ENCODE measurements at places on chromosomes 6 and 20.

- peak; percentile 42 for DNase-seq
Measured at GRCh38 chr6:74715355-74716085, 490.3 kb downstream of the COL12A1 start.

DNA sequence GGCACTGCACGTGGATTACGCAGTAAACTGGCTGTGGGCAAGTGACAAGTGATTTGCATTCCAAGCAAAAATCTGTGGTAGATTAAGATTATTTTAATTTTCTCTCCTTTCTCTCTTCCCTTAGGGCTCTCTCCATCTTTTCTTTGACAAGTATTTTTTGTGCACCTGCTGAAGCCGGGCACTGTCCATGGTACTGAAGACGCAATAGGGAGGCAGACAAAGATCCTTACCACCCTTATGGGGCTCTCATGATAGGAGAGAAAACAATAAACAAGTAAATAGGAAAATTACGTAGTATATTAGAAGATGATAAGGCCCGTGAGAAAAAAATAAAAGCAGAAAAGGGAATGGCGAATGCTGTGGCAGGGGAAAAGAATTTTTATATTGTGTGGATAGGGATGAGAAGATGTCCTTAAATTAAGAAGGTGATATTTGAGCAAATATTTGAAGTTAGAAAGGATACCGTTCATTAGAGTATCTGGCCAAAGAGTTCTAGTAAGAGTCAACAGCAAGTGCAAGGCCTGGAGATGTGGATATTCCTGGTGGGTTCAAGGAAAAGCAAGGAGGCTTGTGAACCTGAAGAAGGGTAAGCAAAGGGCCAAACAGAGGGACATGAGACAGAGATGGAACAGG lies 146.0 kb downstream of the LAMP5 start:
- DNase-seq = no peak

- no peak for DNase-seq
Measured at GRCh38 chr20:12113468-12114371, 196.0 kb downstream of the BTBD3 start.

DNA sequence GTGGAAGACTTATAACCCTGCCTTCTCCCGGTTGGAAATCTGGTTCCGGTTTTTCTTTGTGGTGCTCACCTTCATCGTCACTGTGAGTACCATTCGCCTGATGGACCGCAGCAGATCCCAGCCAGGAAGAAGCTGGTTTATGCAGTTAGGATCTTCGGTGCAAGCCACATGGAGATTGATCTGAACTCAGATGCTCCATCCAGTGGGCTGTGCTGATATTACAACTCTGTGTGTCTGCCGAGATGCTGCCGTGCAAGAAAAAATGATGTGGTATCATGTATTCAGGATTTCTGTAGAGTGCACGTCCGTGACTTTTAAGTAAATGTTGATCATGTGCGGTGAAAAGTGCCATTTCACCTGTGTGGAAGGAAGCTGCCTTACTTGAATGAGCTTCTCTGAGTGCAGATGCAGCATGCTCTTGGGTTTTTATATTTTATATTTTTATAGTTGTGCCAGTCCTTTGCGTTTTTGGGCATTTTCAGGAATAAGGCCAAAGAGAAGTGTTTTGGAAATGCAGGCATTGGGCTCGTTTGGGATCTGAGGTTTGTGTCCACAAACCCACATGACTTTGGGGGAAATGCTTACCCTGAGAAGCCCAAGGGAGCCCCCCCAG lies 39.2 kb downstream of the DYNLT1 start:
- peak; percentile 41 for DNase-seq

- no peak for DNase-seq
Measured at GRCh38 chr6:128597004-128597403, 76.6 kb upstream of the PTPRK start.

DNA sequence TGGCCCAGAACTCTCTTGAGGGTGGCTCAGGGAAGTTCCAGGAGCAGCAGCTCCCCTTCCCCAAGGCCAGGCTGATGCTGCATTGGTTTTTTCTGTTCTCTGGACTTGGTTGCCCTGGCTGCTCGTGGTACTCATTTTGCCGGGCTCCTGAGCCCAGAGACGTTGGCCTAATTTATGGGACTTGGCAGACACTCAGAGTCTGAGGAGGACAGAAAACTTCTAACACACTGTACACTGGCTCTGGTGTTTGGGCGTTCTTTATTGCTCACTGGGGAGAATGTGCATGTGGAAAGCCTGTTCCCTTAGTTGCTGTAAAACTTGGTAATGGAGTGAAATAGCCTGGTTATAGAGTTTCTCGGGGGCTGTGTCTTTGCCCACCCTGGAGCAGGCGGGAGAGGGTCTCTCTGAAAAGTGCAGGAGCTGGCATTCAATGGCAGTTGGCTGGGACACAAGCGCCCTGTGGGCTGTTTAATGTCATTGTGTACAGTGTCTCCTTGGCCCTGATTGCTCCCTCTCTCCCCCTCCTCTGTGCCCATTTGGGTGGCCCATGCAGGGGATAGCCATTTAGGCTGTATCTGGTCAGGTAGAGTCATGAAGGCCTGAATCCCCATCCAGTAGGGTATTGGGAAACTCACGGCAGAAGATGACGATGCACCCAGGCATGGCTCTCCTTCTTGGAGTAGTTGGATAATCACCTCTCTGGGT lies 109.3 kb downstream of the CDC5L start:
- no peak for DNase-seq

- DNase-seq = peak; percentile 52
Measured at GRCh38 chr20:37276494-37277252, 12.8 kb upstream of the MANBAL start.

DNA sequence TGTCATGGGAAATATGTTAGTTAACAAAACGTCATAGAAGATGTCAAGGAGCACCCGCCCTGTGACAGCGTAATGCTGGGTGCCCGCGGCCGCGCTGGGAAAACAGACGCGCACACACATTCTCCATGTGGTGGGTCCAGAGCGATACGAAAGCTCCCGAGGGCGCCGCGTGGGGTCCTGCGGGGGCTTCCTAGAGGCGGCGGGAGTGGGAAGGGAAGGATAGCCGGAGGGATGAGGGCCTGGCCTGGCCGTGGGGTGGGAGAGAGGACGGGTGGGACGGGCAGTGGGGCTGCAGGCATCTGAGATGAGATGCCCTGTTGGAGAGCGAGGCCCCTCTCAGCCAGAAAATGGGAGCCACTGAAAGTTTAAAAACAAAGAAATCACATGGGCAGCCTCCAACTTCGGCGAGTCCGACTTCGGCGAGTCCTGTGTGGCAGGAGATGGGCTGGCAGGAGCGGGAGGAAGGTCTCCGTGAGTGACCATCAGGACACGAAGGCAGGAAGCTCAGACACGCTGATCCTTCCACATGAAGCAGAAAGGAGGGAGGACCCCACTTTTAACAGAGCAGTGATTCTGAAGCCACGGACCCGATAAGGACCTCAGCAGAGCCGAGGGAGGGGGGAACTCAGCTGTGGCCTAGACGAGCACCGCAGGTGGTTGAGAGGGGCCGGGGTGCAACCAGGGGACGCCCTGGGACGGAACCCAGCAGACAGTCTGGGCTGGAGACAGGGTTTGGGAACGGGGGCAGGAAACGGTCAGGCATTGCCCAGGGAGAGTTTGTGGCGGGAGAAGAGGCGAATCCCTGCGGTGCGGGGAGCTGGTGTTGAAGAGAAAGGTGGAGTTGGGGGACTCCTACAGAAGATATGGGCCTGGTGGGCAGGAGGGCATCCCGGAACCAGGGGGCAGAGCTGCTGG lies 114.1 kb upstream of the FRMD1 start:
- no peak for DNase-seq

DNA sequence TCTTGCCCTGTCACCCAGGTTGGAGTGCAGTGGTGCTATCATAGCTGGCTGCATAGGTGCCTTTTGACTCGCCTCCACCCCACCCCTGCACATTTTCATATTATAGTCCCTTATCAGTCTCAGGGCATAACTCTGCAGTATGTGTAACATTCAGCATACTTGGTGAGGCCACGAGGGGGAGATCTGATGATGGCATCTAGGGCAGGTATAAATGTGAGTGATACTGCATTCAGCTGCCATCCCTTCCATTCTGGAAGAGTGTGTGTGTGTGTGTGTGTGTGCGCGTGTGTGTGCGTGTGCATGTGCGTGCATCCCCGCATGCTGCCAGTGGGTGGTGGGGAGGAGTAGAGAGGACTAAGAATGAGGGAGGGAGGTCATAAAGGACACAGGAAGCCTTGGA lies 81.4 kb downstream of the JARID2 start:
- no peak for DNase-seq

- no peak for DNase-seq
Measured at GRCh38 chr6:48388044-48388443, 277.0 kb upstream of the PTCHD4 start.

GRCh38 chr6:125961117-125961516 lies 4.5 kb downstream of the HINT3 start:
- DNase-seq = no peak
